NCI-H187 treated with DMSO at 0.1 percent for 48 hours (cell line): ENCODE measurements at places on chromosomes 6 and 20.

DNA sequence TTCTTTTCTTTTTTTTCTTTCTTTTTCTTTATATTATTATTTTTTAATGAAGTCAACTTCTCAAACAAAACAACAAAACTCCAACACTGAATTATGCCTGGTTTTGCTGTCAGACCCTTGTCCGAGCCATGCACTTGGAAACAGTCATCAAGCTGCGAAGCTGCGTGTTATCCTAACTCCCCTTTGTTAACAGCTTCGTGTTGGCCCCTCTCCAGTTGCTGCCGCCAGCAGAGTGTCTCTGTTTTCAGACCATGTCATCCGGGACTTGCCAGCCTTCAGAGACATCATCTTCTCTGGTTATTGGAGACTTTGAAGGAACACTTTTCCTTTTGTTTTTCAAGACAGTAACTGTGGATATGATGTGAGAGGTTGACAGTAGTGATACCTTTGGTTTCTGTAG is 83.1 kb downstream of the TRMT11 start:
- DNase-seq, result no peak

GRCh38 chr6:139189665-139190064 is 54.8 kb downstream of the HECA start:
- DNase-seq, result no peak

GRCh38 chr6:151620179-151620578 is 126.4 kb downstream of the CCDC170 start:
- no peak for DNase-seq

DNA sequence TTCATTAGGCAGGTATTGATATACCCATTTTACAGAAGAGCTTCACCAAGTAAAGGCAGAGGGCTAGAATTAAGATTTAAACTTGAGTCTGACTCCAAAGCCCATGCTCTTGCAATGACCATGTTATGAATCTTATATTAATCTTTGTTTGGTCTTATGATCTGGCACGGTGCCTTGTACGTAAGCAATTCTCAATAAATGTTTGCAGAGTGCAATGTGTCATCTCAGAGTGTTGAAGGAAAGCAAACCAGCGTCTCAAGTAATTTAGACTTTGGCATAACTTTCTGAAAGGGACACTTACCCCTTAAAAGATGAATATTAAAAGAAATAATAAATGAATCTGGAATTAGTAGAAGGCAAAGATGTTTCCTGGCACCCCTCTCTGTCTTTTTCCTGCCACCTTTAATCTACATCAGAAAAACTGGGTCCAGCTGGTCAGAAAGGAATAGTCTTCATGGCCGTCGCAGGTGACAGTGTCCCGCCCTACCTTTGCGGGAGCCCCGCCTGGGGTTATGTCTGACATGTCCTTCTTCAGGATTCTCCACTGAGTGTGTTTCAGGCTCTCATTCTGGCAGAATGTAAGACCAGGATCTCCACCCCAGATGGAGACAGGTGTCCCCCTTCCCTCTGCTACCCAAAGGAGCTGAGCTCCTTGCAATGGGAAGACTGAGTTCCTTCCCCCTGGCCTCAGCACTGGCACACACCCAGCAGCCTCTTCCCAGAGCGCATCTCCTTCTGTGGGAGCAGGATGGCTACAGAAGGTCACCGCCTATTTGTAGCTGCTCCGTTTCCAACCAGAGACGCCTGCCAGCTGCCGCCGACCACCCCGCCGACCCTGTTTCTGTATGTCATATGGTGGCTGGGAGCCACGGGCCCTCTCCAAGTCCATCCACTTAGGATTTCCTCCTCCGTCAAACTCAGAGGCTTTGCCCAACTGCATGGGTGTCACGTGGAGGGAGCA is 266.3 kb upstream of the ECI2 start:
- no peak for DNase-seq

- DNase-seq, result no peak
These were observed 9.6 kb downstream of the CD24 start for GRCh38 chr6:106964954-106965353.

GRCh38 chr6:30750379-30750668 is 6.0 kb upstream of the IER3 start:
- DNase-seq, result no peak

GRCh38 chr6:167270499-167271311 is 20.4 kb upstream of the UNC93A start:
- no peak for DNase-seq

- DNase-seq, result no peak
These were observed 35.6 kb upstream of the RPS6KA2 start for GRCh38 chr6:166662690-166663089.

DNA sequence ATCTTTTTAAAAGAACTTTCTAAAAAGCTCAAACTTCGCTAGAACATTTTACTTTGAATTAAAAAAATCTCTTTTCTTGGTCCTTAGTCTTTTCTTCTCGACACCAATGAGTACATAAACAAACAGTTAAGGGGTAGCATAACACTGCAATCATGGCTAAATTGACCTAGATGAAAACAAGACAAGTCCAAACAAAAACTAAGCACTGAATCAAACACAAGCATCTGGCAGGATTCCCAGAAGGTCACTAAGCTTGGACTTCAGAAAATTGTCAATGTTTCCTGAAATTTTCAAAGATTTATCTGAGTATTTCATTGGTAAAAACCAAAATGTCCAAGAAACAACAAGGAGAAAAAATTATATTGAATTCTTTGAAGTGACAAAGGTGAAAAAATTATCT is 5.0 kb downstream of the COL21A1 start:
- no peak for DNase-seq

DNA sequence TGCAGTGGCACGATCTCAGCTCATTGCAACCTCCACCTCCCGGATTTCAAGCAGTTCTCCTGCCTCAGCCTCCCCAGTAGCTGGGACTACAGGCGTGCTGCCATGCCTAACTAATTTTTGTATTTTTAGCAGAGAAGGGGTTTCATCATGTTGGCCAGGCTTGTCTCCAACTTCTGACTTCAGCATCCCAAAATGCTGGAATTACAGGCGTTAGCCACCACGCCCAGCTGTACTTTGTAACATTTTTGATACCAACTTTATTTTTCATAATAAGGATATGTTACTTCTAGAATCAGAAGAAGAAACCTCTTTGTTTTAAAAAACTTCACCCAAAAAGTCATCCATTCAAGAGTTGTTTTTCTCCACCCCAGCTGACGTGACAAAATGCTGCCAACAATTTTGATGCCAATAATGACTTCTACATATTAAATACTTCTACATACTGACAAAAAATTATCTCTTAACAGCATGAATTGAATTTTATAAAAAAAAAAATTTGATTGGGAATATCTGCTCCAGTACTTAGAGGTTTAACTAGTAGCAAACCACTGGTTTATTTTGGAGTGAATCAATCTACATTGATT is 22.5 kb upstream of the PRIM2 start:
- DNase-seq, result no peak

GRCh38 chr6:109793792-109794191 is 102.7 kb downstream of the FIG4 start:
- no peak for DNase-seq

DNA sequence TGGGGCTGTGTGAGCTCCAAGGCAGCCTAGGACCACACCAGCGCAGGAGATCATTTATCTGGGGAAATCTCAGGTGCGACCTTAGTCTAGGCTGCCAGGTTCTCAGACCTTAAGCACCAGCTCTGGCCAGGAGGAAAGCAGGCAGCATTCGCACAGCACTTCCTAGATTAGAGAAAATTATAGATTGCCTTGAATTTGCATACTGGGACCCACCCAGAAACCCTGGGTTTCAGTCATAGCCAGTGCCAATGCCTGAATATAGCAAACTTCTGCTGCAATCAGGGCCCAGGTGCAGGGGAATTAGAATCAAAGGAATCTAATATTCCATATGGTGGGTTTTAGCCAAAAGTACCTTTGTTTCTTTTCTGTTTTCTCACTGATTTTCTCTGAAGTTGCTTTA is 204.3 kb upstream of the CST7 start:
- DNase-seq, result no peak

GRCh38 chr20:20003031-20003954 is 13.9 kb upstream of the NAA20 start:
- DNase-seq, result peak; percentile 14

DNA sequence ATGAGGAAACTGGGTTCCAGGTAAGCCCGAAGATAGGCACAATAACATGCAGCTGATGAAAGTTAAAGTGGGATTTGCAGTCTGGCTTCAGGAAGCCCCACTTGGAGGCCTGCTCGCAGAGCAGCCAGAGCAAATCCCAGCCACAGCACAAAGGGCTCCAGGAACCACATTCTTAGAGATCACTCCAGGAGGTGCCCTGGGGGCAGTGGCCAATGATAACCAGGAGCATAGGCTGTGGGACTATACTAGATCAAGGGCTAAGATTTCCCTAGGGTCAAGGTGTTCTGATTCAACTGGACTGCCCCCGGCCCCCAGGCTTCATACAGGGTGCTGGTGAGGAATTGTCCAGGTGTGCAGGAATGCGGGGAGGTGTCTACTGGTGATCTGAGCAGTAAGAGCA is 133.9 kb upstream of the PTPRT start:
- DNase-seq, result no peak

DNA sequence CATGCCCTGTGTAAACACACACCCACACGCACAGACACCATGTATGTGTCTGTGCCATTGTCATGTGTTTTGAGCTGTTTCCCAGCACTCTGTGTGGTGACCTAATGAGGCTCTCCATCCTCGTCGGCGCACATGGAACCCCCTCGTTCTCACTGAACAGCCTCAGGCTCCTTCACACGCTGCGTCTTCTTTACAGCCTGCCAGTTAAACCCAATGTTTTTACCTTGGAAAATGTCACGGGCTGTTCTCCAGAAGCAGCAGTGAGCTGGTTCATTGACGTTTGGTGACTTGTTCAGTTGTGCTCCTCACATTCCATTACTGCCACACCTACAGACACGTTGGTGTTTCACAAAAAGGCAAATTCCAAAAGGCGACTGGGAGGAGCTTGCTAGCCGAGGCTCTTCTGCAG is 201.0 kb upstream of the FOXQ1 start:
- no peak for DNase-seq

DNA sequence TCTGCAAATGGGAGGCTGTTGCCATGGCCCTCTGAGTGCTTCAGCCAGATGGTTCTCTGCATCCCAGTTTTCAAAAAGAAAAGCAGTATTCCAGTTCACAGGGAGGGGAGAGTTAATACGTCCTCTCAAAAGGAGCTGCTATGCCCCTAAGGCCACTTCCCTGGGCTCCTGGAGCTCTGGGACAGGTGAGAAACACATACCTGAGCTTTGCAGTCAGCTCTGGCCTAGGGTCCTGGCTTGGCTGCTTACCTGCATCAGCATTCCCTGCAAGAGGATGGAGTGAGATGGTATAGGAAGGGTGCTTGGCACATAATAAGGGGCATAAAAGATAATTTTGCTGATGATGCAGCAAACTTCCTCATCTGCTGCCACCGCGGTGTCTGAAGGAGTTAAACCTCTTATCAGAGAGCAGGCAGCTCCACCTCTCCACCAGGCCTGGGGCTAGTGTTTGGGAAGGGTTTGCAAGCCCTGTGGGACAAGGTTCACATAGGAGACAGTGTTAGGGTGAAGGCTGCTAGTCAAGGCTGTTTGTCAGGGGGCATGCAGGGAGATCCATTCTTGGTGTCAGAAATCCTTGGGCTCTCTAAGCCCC is 62.7 kb downstream of the SLC24A3 start:
- DNase-seq, result no peak

DNA sequence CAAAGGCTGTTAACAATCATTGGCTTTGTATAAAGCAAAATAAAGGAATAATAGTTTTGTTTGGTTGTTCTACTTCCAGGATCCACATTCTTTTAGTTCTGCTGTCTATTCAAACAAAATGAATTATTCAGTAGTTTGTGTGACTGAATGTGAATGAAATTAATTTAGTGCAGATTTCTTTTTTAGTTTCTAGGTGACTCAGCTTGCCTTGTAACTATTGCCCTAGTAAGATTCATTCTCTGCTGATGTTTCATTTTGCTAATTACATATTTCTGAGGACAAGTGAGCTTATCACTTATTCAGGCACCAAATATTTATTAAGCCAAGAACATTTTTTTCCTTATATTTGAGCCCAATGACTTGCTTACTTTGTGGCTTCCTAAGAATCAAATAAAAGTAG is 46.5 kb upstream of the RIPOR2 start:
- DNase-seq, result no peak

GRCh38 chr20:2749343-2749950 is 51.0 kb downstream of the CPXM1 start:
- no peak for DNase-seq

- DNase-seq, result no peak
These were observed 11.5 kb downstream of the DHX35 start for GRCh38 chr20:38973645-38974044.

DNA sequence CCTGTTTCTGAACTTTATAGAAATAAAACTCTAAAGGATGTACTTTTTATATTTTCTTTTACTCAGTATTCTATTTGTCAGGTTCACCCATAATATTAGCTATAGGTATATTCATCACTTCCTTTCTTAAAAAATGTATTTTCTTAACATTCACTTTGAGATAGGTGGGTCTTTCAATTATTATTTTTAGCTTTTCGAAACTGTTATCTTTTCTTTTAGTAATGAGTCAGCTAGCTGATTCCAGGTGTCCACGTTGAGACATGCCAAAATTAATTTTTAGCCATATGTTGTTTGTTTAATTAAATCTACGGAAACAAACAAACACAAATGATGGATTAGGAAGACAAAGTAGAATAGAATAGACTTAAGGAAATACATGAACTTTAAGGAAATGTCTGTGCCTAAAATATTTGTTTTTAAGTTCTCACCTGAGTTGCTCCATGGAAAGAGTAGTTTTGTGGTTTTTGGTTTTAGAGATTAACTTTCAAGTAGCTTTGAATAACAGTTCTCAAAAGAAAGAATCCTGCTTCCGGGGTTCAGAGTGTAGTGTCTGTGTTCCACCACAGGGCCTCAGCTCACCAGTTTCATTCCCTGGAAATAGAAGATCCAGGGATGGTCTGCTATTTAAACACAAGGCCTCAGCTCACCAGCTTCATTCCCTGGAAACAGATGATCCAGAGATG is 435.0 kb downstream of the HAO1 start:
- DNase-seq, result no peak

DNA sequence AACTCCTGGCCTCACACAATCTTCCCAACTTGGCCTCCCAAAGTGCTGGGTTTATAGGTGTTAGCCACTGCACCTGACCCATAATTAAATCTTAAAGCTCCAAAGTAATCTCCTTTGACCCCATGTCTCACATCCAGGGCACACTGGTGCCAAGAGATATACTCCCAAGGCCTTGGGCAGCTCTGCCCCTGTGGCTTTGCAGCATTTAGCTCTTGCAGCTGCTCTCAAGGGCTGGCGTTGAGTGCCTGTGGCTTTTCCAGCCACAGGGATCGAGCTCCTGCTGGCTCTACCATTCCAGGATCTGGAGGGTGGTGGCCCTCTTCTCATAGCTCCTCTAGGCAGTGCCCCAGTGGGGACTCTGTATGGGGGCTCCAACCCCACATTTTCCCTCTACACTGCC is 49.3 kb upstream of the CD2AP start:
- no peak for DNase-seq

GRCh38 chr6:44304282-44305199 is 8.6 kb downstream of the AARS2 start:
- DNase-seq, result no peak

DNA sequence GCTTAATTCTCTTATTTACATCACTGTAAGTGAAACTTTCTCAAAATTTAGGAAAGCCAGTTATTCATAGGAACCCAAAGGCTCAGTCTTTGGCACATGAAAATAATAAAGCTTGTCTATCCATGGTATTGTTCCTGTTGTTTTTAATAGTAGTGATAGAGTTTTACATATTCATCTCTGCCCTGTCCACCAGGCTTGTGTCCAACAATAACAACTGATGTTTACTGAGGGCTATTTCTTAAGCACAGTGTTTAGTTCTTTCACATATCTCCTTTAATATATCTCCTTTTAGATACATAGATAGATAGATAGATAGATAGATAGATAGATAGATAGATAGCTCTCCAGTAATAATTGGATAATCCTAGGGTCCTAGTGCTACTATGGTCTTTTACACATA is 34.2 kb downstream of the FOXQ1 start:
- no peak for DNase-seq

GRCh38 chr20:61554617-61555016 is 302.6 kb downstream of the CDH4 start:
- DNase-seq, result no peak
